Inflammatory macrophage (primary cell): ENCODE measurements at places on chromosomes 4 and X.
A peak's percentile ranks its signal among the peaks of the same experiment; 100 is the strongest.

- no peak for DNase-seq
These were observed at the start of gene PSAPL1 for GRCh38 chr4:7434766-7435150. Gene PSAPL1, minus strand, starts transcription at chr4:7434930. Its CDS starts 51 bp downstream, at chr4:7434879.

- no peak for DNase-seq
These were observed 130.3 kb downstream of the DHRSX start for GRCh38 chrX:2370456-2370855.

GRCh38 chr4:77465271-77465670 lies 140.3 kb upstream of the CXCL13 start:
- DNase-seq = peak; percentile 6

DNA sequence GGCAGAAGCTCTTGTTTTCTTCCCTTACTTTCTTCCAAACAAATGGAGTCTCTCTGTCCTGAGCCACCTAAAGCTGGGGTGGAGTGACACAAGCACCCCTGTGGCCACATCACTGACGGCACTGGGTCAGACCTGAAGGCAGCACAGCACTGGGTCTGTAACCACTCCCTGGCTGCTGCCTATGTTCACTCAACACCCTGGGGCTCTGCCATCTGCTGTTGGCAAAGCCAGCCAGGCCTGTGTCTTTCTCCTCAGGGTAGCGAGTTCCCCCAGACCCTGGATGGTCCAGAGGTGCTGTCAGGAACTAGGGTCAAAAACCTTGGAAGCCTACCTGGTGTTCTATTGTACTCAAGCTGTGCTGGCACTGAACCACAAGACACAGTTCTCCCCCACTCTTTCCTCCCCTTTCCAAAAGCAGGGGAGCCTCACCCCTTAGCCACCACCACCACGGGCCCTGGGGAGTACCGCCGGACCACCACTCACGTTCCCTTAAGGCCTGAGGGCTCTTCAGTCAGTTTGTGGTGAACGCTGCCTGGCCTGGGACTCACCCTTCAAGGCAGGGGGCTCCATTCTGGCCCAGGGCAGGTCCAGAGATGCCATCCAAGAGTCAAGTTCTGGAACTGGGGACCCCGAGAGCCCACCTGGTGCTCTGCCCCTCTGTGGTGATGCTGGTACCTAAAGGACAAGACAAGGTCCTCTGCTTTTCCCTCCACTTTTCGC lies 31.5 kb downstream of the TMEM271 start:
- no peak for DNase-seq

GRCh38 chrX:24294619-24295018 lies 19.2 kb downstream of the SUPT20HL2 start:
- peak; percentile 2 for DNase-seq

DNA sequence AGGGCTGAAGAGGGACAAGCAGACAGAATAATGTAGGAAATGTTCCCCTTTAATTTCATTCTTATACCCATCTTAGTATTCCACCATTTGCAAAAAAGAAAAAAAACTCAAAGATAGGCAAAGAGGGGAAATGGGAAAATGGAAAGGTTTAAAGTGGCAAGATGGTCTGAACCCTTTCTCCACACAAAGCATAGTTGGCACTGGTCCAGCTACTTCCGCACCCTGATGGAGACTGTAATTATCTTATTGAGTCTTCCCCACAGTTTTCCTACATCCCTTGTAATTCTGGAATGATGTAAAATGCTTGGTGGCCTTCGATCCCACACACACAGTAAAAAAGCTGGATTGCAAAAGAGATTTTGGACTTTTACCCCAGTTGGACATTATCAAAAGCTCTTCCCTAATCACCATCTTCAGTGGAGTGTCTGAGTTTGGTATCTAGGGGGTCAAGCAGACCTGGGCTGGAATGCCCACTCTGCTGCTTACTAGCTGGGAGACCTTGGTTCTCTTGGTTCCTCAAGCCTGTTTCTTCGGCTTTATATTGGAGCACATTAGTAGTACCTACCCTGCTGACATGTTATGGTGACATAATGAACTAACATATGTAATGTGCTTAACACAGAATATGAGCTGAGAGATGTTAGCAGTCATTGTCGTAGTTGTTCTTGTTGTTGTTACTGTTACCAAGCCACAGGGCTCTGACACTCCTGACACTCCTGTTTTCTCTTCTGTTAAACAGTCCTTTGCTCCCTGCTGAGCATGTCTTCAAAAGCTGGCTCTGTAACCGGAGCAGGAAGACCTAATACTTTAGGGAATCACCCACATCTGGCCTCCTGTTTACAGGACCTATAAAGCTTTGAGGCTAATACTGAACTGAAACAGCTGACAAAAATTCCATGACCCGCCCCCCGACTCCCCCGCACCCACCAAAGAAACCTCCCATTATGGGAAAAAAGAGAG lies 4.7 kb downstream of the SRPX2 start:
- no peak for DNase-seq

DNA sequence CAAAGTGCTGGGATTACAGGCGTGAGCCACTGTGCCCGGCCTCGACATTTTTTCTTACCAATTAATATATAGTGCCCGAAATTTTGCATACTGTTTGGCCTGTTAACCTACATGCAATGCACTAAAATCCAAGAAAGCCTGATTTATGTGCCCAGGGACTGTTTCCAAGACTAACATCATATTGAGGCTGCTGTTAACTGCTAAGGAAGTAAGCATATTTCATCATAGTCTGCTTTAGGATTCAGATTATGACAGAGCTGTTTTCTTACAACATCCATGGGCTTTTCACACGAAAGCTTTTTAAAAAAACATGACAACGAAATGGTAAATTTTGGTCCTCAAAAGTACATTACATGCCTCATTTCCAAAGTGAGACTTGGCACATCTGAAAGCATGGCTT lies 84.4 kb downstream of the STOX2 start:
- DNase-seq = peak; percentile 77

GRCh38 chr4:1383728-1384591 lies 22.3 kb downstream of the NKX1-1 start:
- DNase-seq = no peak

DNA sequence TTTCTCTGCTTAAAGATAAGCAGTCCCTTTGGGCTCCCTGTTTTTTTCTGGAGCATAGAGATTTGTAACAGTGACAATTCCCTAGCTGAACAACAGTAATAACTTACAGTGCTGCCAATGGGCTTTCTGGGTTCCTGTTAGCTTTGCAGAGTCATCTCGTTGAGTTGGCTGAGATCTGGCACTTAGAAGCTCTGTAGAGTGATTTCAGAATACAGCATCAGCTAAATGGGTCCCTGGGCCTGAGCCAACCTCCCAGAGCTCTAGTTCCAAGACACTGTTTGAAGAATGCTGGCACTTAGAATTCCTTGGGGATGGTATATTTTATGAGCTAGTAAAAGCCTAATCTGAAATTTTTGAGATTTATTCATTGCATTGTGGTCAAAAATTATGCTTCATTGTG lies 43.5 kb upstream of the SERTM2 start:
- DNase-seq = no peak

DNA sequence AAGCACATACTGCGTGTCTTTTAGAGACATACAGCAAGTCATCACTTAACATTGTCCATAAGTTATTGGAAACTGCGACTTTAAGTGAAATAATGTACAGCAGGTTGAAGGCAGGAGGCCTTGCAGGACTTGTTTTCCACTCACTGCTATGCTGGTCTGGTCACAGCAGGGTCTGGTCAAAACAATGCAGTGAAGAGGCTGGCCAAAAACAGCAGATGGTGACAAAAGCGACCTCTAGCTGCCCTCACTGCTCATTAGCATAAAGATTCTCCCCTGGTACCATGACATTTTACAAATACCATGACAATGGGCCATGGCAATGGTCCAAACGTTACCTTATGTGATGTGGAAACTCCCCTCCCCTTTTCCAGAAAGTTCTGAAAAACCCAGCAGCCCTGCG lies 1283.6 kb downstream of the FSTL5 start:
- DNase-seq = no peak

DNA sequence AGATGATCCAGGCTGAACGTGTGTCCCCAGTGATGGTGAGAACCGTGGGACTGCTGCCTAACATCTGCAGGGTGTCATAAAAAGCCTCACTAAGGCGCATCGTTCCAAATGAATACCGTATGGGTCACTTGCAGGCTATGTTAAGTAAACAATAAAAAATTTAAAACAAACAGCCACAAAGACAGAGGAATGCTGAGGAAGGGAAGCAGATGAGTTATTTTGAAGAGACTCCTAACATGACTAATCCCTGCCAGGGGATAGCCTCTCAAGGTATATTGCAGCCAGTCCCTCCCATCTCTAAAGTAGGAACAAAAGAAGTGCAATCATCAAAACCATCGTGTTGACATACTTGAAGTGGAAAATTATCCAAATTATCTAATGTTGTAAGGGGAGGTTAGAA lies 83.8 kb downstream of the UNC5C start:
- no peak for DNase-seq

DNA sequence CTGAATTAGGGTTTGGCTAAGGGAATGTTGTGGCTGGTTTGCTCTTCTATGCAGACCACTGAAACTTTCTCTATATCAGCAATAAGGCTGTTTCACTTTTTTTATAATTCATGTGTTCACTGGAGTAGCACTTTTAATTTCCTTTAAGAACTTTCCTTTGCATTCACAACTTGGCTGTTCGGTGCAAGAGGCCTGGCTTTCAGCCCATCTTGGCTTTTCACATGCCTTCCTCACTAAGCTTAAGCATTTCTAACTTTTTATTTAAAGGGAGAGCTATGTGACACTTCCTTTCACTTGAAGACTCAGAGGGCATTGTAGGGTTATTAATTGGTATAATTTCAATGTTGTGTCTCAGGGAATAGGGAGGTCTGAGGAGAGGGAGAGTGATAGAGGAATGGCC lies 142.3 kb downstream of the SHROOM4 start:
- no peak for DNase-seq

DNA sequence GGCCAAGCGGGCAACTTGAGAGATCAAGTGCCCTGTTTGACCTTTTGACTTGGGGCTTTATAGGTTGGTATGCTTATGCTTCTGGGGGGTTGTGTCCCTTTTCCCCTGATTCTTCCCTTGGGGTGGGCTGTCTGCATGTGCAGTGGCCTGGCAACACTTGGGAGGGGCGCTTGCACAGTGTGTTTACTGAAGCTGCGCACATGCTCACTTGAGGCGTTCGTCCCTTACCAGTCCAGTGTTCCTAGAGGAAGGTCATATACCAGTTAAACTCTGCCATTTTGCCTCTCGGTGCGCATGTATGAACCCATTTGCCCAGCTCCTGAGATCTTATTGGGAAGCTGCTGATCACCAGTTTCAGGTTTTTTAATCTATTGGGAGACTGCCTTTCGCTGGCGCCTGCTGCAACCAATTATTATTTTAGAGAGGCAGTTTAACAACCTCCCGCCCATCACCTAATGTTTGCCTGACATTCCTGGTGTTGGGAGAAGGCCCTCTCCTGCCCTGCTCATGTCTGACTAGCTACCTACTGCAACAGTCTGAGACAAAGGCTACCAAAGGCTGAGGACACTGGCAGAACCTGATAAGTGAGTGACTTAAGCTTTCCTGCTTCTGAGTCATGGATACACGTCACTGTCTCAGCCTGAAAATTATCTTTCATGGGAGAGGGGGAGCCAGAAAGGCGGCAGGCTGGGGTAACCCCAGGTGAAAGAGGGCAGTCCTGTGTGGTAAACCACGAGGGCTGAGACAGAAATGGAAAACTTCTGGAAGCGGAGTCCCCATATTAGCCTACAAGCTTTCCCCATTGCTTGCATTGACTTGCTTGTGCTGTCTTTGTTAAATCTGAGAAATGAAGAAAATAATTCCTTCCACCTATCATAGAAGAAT lies 97.6 kb downstream of the CPE start:
- DNase-seq = no peak

DNA sequence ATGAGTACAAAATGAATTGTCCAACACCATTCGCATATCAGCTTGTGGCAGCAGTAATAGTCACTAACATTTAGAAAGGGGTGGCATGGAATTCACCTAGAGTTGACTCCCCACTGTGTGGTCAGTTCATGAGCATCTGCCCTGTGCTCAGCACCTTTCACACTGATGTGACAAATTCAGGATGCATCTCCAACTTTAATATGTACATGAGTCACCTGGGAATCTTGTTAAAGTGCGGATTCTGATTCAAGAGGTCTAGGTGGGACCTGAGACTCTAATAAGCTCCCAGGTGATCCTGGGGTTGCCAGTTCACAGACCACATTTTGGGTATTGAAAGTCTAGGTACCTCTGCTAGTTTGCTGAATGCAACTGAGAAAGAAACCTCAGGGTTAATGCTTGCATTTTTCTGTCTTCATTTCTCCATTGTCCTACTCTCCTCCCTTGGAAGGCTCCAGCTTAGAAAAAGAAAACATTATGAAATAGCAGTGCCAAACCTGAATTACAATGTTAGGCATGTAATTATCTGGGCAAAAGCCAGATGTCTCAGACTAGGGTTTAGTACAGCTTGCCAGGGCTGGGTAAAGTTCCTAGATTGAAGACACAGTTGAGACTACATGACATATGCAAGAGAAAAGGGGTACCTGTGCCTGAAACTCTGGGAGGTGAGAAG lies 32.7 kb downstream of the TMSB4X start:
- no peak for DNase-seq

DNA sequence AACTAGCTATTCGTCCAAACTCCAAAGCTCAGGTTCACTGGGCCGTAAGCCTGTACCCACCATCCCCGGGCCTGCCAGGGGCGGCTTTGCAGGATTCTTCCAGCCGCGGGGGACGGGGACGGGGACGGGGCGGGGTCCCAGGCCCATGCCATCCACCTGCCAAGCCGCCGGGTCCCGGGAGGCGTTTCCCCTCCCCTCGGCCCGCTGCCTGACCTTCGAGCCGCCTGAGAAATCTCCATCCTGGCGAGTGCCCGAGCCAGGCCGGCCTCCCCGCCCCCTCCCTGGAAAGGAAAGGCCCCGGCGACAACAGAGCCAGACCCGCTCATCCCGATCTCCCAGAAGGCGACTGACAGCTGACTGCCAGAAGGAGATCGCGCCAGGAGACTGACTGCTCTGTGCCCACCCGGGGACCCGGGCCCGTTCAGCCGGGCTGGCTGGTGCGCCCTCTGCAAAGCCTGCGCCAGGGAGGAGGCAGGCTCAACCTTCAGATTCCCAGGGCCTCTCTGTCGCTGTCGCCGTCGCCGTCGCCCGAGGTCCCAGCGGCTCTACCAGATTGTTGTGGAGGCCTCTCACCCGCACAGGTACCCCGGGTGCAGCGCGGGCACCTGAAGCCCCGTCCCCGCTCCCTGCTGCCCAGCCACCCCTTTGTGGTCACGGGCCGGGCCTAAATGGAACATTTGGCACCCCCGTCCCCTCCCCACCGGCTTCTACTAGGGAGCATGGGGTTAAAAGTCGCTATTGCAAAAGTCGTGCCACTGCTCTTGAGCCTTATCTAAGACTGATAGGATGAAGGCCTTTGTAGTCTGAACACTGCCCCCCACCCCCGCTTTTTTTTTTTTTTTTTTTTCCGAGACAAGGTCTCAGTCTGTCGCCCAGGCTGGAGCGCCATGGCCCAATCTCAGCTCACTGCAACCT lies at the start of gene RGN:
TSS of gene RGN (plus strand) at position 315 of the 915 bp plus-strand sequence. CDS start 2,702 bp downstream, outside the sequence.
- no peak for DNase-seq

DNA sequence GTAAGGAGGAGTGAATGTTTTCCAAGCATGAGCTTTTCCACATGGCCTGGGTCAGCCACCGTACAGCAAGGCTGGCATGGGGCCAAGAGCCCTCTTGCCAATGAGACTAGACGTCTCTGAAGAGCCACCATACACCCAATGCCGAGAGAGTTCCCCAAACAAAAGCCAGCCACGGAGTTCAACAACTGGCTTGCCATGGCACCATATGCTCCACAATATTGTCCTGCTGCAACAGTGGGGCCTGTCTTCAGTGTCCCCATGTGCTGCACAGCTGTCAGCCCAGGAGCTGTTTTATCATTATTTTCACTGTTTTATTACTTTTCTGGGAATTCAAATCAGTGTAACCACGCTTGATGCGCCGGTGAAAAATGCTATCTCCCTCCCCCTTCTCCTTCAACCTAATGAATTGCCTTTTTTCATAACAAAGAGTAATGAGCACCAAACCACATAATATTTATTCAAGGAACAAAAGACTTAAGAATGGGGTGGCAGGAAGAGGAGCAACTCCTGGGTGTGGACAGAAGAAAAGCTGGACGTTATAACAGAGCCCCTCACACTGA lies 18.4 kb downstream of the MAML3 start:
- DNase-seq = no peak
